ENCODE measurements at places on chromosomes 6 and 20.

- no peak for DNase-seq
Observed at GRCh38 chr20:1265226-1265915, 723 bp upstream of the SNPH start.

GRCh38 chr6:155273431-155273830, 9.6 kb downstream of the CLDN20 start:
- no peak for DNase-seq

DNA sequence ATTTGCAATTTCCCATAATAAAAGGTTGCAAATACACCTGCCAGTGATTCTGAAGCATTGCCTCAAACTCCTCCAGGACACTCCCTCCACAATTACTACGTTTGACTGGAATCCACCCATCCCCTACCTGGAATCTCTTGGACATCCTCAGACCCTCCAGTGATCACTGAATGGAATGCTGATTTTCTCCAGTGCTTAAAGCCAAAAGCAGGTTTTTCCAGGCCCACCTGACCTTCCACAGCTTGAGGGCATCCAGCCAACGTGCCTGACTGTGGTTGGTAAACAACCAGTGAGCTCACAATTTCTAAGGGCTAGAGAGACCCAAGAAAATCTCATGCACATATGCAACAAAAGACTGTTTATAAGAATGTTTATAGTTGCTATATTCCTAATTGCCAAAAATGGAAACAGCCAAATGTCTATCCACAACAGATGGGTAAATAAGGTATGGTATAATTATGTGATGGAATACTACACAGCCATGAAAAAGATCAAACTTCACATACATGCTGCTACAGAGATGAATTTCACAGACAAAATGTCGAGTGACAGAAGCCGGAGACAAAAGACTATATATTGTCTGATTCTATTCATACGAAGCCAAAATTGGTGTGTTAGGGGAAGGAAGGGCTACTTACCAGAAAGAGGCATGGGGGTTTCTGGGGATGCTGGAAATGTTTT, 147.1 kb upstream of the RREB1 start:
- DNase-seq = no peak

- no peak for DNase-seq
Observed at GRCh38 chr6:158402184-158402583, 89.9 kb downstream of the TULP4 start.
